NCI-H187 (cell line): ENCODE measurements at places on chromosomes 7 and 10.

- DNase-seq: peak; percentile 50
Measured at GRCh38 chr10:11178606-11179515, 161.2 kb downstream of the CELF2 start.

DNA sequence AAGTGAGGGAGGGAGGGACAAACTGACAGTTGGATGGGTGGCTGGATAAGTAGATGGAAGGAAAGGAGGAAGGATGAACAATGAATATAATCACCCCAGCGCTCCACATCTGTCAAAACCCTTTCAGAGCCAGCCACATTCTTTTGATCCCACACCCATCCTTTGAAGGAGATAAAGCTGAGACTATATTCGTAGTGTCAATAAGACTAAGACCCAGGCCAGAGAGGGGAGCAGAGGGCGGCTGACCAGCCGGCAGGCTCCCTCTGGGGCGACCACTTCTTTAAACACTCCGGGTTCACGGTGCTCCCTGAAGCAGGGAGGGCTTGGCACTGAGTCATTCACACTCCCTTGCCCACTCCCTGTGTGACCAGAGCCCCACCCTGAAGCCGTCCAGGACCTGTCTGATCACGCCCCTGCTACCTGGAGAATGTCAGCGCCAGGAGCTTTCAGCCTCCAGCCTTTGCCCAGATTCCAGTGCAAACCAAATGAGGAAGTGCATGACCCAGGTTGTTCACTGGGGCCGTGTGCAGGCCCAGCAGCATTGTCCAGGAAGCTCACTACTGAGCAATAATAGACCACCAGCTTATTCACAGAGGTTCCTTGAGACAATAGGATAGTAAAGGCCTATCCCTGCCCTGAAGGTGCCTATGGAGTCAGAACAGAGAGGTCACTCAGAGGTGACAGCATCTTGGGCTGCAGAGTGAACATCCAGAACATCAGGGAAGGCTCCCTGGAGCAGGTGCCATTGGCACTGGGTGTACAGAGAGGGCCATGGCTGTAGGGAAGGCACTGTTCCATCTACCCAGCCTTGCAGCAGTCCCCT is 34.4 kb downstream of the UNC5B start:
- DNase-seq: no peak

GRCh38 chr7:43729924-43730248 is 563 bp upstream of the COA1 start:
- no peak for DNase-seq

GRCh38 chr10:48790457-48791044 is 105.9 kb downstream of the WDFY4 start:
- no peak for DNase-seq

DNA sequence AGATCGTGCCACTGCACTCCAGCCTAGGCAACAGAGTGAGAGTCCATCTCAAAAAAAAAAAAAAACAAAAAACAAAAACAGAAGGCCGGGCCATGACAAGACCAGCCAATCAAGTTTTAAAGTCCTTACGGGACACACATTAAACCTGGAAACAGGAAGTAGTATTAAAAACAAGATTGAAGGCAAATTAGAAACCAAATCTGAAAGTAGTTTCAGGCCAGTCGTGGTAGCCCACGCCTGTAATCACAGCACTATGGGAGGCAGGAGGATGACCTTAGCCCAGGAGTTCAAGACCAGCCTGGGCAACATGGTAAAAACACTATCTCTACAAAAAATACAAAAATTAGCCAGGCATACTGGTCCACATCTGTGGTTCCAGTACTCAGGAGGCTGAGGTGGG is 18.1 kb downstream of the PSAP start:
- DNase-seq: no peak

- peak; percentile 94 for DNase-seq
Measured at GRCh38 chr7:100122067-100122466, 2.6 kb downstream of the CNPY4 start.

DNA sequence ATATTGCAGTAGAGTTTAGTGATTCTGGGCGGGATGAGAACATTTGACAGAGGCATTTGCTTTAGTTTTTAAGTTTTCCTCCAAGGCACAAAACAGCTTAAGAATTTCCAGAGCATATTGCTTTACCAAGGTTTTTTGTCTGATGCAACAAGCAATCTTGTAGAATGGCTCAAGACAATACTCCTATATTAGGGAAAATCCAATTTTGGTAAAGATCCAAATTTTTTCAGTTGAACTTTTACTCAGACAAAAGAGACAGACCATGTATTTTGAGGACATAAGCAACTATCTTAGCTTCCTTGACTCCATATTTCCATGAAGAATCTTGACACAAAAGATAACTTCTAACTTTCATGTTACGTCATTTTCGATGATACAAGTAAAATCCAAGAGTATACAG is 92.3 kb upstream of the NANOS1 start:
- DNase-seq: no peak

GRCh38 chr10:76429368-76430060 is 998.1 kb downstream of the LRMDA start:
- no peak for DNase-seq

DNA sequence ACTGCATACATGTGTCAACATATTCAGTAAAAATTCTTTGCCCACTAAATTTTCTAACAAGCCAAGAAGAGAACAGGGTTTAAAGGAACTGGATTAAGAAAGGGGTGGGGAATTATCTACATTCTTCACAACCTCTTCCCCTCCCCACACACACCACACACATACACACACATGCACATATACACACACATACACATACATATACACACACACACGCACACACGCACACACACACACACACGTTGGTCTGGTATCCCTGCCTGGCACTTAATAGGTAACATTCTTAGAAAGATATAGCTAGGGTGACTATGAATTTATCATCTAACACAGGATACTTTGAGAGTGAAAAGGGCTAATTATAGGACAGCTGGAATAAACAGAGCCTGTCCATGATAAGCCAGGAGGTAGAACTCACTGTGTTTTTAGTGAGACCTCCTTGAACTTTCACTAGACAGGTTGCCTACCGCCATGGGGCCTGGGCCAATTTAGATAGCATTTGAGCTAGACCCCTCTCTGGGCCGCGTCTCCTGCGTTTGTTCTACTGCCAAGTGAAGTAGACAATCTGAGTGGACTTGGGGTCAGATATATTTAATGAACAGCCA is 33.1 kb upstream of the EPC1 start:
- DNase-seq: no peak

DNA sequence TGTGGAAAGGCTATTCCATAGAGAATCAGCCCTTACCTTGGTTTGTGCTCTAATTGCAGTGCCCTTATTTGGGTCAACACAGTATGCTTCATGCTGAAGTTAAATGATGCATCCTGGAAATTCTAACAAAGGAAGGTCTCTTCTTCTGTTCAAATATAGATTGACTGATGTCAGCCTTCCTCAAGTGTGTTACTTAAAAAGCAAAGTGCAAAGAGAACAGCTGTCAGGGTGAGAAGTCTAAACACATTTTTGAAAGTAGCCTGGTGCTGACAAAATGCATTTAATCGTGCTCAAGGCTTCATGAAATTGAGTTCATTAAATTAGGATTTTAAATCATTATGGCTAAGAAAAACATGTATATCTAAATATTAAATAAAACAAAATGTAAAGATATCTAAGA is 19.5 kb downstream of the AGR2 start:
- no peak for DNase-seq
